ENCODE measurements at places on chromosomes 6 and 20.

- no peak for DNase-seq
These were observed 171.5 kb upstream of the RIPOR2 start for GRCh38 chr6:25107218-25107617.

- no peak for DNase-seq
These were observed 139.0 kb downstream of the IMPG1 start for GRCh38 chr6:75933387-75933975.

GRCh38 chr6:36924131-36924530, 30.4 kb upstream of the PI16 start:
- DNase-seq, result no peak

DNA sequence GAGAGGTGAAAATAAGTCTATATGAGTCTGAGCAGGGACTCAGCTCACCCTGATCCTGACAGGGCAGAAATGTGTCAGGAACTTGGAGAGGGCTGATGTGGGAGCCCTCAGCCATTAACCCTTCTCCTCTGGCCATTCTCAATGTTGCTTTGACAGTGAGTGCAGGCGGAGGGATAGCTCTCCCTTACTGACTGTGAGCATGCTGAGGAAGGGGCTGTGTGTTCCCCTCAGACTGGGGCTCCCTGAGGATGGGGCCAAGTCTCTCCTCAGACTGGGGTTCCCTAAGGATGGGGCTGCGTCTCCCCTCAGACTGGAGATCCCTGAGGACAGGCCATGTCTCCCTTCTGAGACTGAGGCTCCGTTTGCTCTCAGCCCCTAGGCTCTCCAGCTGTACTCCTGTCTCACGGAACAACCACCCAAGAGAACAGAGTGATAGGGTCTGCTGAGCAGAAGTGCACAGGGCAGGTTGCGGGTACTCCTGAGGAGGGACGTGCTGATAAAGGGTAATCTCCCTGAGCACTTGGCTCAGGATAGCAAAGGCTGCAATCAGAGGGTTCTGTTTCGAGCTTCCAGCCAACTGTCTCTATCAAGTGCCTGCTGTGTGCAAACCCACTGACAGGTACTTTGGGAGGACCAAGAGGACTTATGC, 141.0 kb downstream of the MRPL14 start:
- DNase-seq, result no peak

DNA sequence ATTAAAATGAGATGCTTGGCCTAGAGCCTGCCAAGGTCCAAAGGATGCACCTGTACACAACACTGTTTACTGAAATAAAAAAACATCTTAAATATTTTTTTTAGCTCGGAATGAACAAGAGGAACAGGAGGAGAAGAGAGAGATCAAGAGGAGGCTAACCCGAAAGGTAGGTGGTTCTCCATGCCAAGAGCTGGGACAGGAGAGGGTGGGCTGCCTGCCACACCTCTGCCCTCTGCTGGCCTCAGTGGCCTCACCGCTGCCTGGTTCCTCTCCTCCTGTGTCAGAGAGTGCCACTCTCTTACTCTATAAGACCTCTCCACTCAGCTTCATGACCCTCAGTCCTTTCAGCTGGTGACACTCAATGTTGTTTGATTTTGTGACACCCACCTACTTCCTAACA, 50.2 kb downstream of the TBC1D7 start:
- no peak for DNase-seq

DNA sequence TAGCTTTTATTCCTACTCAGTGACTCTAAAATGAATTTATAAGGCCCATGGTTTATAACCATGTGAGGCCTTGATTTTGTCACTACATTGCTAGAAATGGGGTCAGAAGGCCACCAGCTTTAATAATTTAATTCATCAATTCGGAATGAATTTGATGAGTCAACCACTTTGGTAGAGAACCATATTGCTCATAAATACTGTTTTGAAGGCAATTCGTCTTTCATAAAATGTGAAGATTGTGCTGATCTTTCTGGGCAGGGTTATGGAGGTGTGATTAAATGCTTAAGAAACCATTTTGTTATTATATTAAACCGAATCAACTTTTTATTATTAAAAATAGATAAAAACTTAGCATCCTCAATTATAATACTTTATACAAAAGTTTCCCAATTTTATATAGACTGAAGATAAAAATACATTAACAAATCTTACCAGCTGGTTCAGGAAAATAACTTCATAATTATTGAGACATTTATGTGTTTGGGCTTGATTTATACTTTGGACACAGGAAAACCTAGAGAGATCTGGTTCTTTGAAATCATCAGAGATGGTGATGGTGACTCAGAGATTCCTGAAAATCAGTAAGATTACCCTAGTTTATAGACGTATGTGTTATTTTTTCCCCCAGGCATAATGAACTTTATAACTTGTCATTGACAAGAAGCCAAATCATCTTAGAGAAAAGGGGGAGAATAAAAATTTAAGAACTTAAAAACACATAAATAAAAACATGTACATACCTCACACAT, 10.6 kb downstream of the HCRTR2 start:
- no peak for DNase-seq
